ENCODE measurements at places on chromosomes 16 and 17. TPM values are rescaled to one million over a fixed set of nuclear protein-coding genes. Genes with fewer than 3 reads are reported as not detected.

NDEL1 gene
- 40.2 TPM for total RNA-seq

TEX14 gene
- total RNA-seq, result 0.27 TPM

PYY gene
- total RNA-seq, result not detected

RUNDC3A gene
- not detected for total RNA-seq

ASPA gene
- total RNA-seq, result not detected

CCL8 gene
- not detected for total RNA-seq

ODAD4 gene
- not detected for total RNA-seq

TRPV3 gene
- not detected for total RNA-seq

C17orf100 gene
- total RNA-seq, result 0.07 TPM

CD300LF gene
- total RNA-seq, result not detected

MCRIP2 gene
- 35.6 TPM for total RNA-seq

RANBP10 gene
- total RNA-seq, result 10.3 TPM

ANKRD40CL gene
- total RNA-seq, result not detected

KCNJ12 gene
- total RNA-seq, result 0.67 TPM

LRRC75A gene
- 1.0 TPM for total RNA-seq

GNG13 gene
- total RNA-seq, result not detected

CBX8 gene
- total RNA-seq, result 2.1 TPM

P2RX5 gene
- total RNA-seq, result 6.0 TPM

IRX5 gene
- total RNA-seq, result 0.40 TPM
